Stimulated activated CD8-positive, alpha-beta memory T cell treated with anti-CD3 and anti-CD28 coated beads, Interleukin-15, amount 100 ng/mL, for 1 hour (primary cell): ENCODE measurements at places on chromosomes 12 and 14.
A peak's percentile ranks its signal among the peaks of the same experiment; 100 is the strongest.

- DNase-seq = no peak
Observed at GRCh38 chr12:53561590-53561953, 54.3 kb upstream of the NPFF start.

- no peak for DNase-seq
Observed at GRCh38 chr14:76514213-76514998, 138.5 kb downstream of the ESRRB start.

DNA sequence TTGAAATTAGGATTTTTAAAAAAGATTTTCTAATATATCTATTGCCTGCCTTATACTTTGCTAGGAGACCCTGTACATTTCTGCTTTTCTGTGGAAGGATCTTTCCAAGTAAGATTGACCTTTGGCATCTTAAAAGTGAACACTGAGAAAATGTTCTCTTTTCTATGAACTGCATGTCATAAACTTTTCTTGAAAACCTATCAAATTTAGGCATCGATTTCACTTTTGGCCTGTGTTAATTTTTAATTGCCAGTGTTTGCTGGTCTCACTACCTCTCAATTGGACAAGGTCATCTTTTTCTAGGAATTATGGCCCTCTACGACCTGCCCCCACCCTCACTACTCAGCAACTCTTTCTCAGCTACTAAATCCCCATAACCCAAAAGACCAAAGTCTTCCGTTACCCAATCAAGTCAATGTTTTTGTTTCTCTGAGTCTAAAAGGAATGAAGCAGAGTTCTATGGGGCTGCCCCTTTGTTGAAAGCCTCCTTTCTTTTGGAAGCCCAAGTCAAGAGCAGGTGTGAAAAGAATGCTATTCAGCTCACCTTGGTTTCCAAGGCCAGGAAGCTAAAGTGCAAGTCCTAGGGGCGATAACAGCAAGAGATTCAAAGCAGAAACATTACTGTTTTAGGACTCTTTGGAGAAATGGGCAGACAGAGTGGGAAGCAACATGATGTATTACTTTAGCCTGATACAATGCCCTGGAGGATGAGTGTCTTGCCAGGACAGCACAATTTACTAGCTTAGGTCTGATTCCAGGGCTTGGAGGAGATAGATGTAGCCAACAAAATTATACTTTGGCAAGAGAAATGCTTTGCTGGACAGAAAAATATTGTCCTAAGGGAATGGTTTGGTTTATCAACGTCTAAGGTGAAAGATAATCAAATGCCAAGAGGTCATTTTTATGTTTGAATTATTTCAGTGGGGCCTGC lies 55.0 kb downstream of the IGF1 start:
- no peak for DNase-seq

DNA sequence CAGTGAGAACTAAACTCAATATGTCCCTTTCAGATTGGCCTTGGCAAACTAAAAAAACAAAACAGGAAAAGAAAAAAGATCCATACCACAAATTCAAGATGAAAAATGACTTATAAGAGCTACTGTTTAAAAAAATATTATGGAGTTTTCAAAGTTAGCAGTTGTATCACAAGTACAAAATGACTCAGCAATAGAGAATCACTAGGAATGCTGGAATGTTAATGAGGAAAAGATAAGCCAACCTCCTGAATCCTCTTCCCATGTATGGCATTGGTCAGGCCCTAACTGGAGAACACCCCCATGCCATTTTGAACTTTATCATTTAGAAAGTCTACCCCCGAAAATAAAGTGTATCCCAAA lies 62.2 kb downstream of the PPP1R36 start:
- DNase-seq = no peak

DNA sequence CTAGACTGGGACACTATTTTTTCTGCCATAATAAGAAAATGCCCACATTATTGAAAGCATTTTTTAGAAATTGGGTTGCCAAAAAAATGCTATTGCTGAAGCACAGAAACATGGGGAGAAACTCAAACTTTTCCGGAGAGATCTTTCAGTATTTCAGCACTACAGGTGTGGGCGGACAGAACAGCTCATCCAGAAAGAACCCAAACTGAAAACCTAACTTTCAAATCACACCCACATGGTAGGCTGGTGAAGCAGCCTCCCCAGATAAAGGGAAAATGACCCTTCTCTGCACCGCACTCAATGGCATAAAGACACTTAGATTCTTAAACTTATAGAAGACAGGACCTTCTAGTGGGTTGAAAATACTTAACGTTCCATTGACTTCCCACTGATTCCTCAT lies 62.3 kb upstream of the TMPO start:
- no peak for DNase-seq

- DNase-seq = no peak
Observed at GRCh38 chr12:64877363-64878004, 53.0 kb downstream of the TBC1D30 start.

- no peak for DNase-seq
Observed at GRCh38 chr14:42174357-42174756, 567.7 kb downstream of the LRFN5 start.

DNA sequence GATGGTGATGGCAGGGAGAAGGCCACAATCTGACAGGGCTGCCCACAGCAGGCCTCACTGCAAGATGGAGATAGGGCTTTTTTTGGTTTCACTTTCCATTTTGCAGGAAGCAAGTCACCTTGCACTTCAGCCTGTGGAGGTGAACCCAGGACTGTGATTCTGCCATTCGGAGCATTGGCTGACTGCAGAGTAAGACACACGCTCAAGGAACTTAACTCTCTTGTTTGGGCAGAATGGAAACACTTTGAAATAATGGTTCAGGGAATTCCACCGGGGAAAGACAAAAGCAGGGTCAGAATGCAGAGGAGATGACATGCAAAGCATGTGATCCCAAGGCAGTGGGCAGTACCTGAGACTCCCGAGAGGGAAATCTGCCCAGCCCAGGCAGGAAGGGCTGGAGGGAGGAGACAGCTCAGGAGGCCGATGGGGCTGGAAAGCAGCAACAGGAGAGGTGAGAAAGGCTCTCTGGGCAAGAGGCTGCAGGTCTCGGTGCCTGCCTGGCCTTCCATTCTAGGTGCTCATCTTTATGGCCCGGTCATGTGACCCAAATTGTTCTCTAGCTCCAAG lies 58.7 kb upstream of the PRMT8 start:
- DNase-seq = no peak

DNA sequence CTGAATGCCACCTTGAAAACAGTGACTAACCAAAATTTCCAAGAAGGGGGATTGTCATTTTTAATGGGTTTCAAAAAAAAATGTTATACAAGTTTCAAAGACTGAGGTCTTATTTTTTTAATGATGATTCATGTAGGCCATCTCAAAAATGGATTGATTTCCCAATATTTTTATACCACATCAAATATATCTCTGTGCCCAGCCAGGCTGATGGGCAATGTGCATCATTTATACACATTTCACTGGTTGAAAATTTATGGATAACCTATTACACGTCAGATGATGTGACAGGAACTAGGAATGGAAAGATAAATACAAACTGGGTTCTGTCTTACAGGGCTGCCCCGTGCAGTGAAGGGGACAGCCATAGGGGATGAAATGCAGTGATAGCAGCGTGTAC lies 112.7 kb upstream of the TMPO start:
- no peak for DNase-seq

DNA sequence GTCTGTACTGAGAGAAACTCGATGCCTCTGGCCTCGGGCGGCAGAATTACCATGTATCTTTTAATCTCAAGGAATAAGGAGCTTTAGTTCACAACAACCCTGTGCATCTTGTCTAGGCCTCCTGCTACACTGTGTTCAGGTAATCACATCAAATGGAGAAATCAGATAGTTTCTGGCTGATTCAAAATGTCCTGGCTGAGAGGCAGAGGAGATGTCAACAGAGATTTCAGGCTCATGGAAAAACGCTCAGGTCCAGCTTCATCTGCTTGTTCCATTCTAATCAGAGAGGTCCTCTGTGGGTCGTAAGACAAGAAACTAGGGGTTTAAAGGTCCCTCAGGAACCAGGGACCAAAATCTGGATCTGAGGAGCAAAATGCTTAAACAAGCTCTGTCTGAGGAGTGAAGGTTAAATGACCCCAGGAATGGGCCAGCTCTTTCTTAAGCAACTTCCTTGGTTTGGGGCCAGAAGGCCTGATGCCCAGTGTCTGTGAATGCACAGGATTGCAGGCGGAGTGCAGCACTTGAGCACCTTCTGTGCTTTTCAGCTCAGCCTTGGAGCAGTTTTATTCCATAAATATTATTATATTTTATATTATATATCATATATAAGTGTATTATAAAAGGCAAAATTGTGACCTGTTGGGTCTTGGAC lies 170.2 kb upstream of the PRICKLE1 start:
- DNase-seq = no peak

GRCh38 chr12:116194935-116195431 lies 82.5 kb downstream of the MED13L start:
- DNase-seq = peak; percentile 17

- DNase-seq = no peak
Observed at GRCh38 chr12:52010152-52010622, 3.4 kb downstream of the TAMALIN start.

GRCh38 chr12:48034835-48035805 lies 30.8 kb upstream of the COL2A1 start:
- DNase-seq = no peak

DNA sequence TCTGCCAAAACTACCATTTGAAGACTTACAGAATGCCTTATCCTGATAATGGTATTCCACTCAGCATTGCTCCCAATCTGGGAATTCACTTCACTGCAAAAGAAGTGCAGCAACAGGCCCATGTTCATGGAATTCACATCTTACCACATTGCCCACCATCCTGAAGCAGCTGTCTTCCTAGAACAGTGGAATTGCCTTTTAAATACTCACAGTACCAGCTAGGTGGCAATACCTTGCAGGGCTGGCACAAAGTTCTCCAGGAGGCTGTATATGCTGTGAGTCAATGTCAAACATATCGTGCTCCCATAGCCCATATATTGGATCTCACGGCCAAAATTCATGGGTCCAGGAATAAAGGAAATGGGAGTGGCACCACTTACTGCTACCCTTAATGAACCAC lies 83.8 kb upstream of the PLEKHG7 start:
- DNase-seq = no peak

GRCh38 chr14:70716958-70717357 lies 75.2 kb downstream of the TTC9 start:
- no peak for DNase-seq

DNA sequence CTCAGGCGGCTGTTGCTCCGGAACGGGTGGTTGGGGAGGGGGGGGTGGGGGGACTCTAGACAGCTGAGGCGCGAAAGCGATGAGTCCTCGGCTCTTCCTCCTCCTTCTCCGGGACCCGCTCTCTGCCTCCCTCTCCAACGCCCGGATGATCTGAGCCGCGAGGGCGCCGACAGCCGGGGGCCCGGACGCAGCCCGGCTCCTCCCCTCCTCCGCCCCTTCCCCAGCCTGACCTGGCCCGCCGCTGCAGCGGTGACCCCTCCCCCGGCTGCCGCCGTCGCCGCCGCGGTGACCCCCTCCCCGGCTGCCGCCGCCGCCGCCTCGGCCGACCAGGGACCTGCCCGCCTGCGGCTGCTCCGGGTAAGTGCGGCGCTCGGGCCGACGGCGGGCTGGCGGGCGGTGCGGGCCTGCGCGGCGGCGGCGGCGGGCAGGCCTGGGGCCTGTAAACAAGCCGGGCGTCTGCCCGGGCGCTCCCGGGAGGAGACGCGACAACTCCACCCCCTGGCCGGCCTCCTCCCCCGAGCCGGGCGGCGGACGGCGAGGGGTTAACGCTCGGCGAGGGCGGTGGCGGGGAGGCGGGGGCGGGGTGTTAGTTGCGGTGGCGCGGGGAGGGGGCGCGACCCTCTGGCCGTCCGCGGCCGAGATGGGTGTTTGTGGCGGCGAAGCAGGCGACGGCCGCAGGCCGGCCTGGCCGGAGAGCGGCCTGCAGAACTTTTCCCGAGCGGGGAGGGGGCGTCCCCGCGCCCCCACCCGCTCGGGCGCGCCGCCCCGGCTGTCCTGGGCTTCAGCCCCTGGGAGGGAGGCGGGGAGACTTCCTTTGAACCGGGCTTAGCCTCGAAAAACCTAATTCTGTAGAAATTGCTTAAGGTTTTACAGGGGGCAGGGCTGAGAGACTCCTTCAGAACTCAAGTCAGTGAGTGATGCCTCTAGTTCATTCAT lies 568 bp downstream of the PPM1A start:
- peak; percentile 18 for DNase-seq

DNA sequence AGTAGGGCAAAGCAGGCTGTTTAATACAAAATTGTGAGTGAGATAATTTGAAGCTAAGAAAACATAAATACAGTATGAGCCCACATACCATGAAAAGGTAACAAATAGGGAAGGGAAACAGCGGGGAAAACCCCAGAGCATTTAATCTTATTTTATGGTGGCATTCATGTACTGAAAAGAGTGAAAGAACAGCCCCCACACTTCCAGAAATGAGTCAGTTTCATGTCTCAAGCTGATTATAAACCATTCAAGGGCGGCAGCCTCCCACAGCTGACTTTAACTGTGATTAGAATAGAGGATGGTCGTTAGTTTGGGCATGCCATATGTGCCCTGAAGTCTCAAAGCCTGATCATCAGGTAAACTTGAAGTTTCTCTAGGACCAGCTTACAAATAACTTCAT lies 64.5 kb downstream of the FOXG1 start:
- no peak for DNase-seq

DNA sequence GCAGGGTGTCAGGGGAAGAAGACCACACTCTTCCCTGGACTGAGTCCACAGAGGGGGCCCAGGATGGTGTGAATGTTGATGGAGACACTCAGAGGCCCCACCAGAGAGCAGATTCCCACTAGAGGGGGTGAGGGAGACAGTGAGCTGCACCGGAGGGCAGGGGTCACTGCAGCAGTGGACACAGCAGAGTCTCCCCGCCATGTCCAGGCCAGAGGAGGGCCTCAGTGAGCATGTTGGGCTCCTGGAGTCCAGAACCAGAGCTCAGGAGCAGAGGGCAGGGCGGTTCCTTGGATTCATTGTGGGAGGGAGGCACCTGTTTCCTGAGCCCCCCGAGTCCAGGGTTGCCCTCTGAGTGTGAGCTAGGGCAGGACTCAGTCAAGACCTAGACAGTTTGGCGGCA lies 1.8 kb upstream of the KRT82 start:
- DNase-seq = no peak

GRCh38 chr14:103377522-103378037 lies 7.6 kb upstream of the MARK3 start:
- DNase-seq = no peak

DNA sequence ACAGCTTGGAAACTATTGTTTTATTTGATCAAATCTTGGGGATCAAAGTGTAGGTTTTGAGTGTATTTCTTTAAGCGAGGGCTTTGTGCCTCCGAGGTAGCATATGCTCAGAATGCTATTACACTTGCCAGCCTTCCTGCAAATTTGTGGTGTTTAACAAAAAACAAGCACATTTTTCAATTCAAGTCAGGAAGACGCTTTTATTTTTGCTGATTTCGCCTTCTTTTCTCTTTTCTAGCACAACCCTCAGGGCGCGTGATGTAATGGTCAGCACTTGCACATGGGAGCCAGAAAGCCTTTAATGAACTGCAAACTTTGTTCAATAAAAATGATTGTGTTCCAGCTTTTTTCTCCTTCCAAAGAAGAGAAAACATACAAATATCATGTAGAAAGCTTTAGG lies 466.5 kb downstream of the PRKD1 start:
- no peak for DNase-seq

DNA sequence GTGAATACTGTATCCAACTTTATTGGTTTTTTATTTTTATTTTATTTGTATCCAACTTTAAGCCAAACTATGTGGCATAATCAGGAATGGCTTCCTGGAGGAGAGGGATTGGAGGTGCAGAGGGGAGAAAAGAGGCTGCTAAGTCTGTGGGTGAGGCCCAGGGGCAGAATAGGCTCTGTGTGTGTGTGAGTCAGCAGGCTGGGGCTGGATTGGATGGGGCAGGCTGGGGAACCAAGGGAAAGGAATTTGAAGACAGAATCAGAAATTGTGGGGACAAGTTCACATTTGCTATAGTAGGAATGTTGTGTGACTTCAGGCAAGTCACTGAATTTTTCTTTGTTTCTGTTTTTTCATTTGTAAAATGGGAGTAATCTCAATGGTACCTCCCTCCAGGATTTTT lies 12.8 kb upstream of the RILPL1 start:
- DNase-seq = no peak
